HEK293T (cell line): ENCODE measurements at places on chromosomes 3 and 15.
A peak's percentile ranks its signal among the peaks of the same experiment; 100 is the strongest.

DNA sequence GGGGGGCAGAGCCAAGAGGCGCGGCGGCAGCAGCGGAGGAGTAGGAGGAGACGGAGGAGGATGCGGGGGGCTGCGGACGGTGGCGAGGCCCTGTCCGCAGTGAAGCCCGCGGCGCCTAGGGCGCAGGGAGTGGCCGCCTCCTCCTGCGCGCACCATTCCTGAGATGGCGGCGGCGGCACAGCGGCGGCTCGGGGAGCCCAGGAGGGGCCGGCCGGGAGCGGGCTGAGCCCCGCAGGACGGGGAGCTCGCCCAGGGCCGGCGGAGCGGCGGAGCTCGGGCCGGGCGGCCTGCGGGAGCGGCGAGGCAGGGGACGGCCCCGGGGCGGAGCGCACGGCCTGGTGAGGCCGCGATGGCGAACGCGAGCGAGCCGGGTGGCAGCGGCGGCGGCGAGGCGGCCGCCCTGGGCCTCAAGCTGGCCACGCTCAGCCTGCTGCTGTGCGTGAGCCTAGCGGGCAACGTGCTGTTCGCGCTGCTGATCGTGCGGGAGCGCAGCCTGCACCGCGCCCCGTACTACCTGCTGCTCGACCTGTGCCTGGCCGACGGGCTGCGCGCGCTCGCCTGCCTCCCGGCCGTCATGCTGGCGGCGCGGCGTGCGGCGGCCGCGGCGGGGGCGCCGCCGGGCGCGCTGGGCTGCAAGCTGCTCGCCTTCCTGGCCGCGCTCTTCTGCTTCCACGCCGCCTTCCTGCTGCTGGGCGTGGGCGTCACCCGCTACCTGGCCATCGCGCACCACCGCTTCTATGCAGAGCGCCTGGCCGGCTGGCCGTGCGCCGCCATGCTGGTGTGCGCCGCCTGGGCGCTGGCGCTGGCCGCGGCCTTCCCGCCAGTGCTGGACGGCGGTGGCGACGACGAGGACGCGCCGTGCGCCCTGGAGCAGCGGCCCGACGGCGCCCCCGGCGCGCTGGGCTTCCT is at the start of gene GPR27:
Gene GPR27 (plus strand): TSS at position 155 of the 909 bp plus-strand sequence. CDS start 195 bp downstream, at position 350.
- peak; percentile 59 for DNase-seq

- no peak for DNase-seq
These were observed at the start of gene MOBP for GRCh38 chr3:39467394-39468107. MOBP (plus strand) TSS chr3:39467680; CDS start chr3:39502070, 34,390 bp downstream.

DNA sequence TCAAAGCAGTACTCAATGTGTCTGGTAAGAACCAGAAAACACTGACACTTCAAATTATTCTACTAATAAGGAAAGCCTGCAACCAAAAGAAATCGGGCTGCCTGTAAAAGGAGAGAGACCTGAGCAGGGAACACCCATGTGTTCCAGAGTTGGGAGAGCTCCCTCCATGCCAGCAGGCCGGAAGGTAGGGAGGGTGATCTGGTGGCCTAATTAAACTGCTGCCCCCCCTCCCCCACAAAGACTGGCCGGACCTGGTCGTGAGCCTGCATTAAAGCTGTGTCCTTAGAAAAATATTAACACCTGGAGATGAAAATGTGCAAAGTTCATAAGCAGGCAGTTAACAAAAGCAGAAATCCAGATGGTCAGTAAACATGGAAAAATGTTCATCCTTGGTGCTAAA is 170.6 kb upstream of the BHLHE40 start:
- DNase-seq = no peak

- DNase-seq = peak; percentile 81
These were observed at the start of gene GPR160 for GRCh38 chr3:170037463-170038433. GPR160 (plus strand) TSS chr3:170037995; CDS start chr3:170083973, 45,978 bp downstream.

GRCh38 chr3:188380722-188381121 is 226.8 kb downstream of the LPP start:
- DNase-seq = no peak

GRCh38 chr3:39013289-39013688 is 38.5 kb downstream of the SCN11A start:
- DNase-seq = no peak

DNA sequence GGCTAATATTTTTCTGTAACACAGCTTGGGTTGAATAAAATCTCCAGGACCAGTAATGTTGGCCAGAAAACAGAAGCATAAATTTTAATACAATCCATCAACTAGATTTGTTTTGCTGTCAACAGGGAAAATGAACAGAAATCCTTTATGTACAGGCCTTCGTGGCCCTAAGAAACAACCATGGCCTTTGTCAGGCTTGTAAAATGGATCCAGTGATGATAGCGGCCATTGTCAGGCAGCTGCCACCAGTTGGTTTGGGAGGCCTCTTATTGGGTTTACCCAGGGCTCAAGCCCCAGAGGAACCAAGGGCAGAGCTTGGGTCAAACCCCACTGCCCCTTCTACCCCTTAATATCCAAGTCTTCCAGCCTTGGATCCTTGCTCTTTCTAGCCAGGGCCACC is 5.6 kb upstream of the FYCO1 start:
- no peak for DNase-seq
